ENCODE measurements at places on chromosomes 2 and 18.

DNA sequence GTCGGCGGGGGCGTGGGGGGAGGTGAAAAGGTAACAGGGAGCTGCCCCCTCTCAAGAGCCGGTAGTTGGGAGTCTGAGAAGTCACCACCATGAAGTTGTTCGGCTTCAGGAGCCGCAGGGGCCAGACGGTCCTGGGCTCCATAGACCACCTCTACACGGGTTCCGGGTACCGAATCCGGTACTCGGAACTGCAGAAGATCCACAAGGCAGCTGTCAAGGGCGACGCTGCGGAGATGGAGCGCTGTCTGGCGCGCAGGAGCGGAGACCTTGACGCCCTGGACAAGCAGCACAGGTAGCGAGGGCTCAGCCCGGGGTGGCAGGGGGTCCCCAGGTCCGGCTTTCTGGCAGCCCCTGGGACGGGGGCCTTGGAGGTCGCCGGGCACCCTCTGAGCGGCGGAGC lies 47.1 kb upstream of the ZNF519 start:
- DNase-seq, result no peak

GRCh38 chr2:85448461-85449213 lies 30.1 kb downstream of the SH2D6 start:
- no peak for DNase-seq

DNA sequence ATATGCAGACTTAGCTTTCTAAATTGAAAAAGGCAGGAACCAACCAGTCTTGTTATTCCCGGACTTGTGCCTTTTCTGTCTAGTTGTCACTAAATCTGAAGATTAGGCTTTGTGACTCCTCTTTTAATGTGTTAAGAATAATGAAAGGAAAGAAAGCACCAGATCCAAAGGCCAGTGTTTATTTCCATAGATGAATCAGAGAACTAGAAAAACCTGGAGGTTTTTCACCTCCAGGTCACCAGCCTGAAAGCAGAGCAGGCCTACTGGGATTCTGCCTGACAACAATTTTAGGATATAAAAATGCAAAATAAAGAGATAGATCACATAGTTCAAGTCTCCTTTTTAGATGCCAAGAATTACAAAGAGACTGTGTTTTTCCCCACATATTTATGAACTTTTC lies 160.4 kb downstream of the GULP1 start:
- DNase-seq, result no peak

GRCh38 chr18:59005262-59005661 lies 134.4 kb upstream of the SEC11C start:
- DNase-seq, result no peak

DNA sequence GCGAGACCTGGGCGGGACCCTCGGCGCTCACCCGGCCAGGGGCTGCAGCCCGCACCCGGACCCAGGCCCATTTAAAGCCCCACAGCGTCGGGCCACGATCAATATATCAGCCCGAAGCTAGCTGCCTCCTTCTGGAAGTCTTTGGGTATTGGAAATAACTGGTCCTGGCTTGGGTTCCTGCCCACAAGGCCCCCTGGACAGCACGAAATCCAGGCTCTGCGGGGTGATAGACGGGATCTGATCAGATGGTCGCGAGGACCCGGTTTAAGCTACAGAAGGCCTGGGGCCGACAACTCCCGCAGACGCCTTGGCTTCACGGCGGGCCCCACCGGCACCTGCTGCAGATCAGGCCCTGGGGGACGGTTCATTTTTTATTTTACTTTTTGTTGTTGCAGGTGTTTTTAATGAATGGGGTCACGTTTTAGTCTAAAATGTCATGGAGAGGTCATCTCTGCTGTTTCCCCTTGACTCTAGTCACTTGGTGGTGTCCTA lies 362 bp upstream of the PSTPIP2 start:
- DNase-seq, result no peak

- no peak for DNase-seq
Observed at GRCh38 chr2:13686262-13686661, 946.3 kb upstream of the LRATD1 start.
